ENCODE measurements at places on chromosomes 11 and 22.

DNA sequence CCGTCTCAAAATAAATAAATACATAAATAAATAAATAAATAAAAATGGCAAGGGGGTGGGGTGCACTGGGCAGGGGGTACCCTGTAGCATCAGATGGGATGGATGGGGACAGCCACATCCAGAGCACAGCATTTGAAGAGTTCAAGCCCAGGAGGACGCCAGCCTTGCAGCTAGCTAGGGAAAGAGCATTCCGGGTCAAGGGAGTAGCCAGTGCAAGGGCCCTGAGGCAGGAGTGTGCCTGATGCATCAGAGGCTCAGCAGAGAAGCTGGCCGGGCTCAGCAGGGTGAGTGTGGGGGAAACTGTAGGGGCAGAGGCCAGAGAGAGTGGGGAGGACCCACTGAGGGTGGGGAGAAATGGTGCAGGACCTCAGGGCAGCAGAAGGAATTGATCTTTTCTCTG is 23.7 kb upstream of the CCND1 start:
- H3K27me3 ChIP-seq, result peaks cover 15% of the 10 kb centered on the region
- H3K36me3 ChIP-seq, result no peaks in the 10 kb centered on the region
- no peak overlapping the region for H3K27ac ChIP-seq
- H3K4me3 ChIP-seq, result no peak overlapping the region

GRCh38 chr22:38131399-38131798 is 20.9 kb upstream of the BAIAP2L2 start:
- H3K27me3 ChIP-seq, result no peaks in the 10 kb centered on the region
- no peak overlapping the region for H3K4me3 ChIP-seq
- no peaks in the 10 kb centered on the region for H3K4me1 ChIP-seq

GRCh38 chr22:26673486-26673885 is 16.1 kb downstream of the MIAT start:
- H3K4me1 ChIP-seq, result peaks cover 89% of the 10 kb centered on the region
- no peak for DNase-seq
- H3K36me3 ChIP-seq, result no peaks in the 10 kb centered on the region
- H3K4me3 ChIP-seq, result peak overlapping the region; percentile 98
- H3K27me3 ChIP-seq, result no peaks in the 10 kb centered on the region

GRCh38 chr11:46760429-46761128 is 41.6 kb downstream of the F2 start:
- no peaks in the 10 kb centered on the region for H3K27me3 ChIP-seq
- no peaks in the 10 kb centered on the region for H3K4me1 ChIP-seq

GRCh38 chr11:67371911-67372320 is 1.5 kb downstream of the CLCF1 start:
- H3K4me3 ChIP-seq, result peak overlapping the region; percentile 70
- DNase-seq, result no peak
- peak overlapping the region; percentile 88 for H3K27ac ChIP-seq
- peaks cover 3% of the 10 kb centered on the region for H3K27me3 ChIP-seq
- H3K36me3 ChIP-seq, result no peaks in the 10 kb centered on the region

- no peak for DNase-seq
- H3K4me3 ChIP-seq, result peak overlapping the region; percentile 18
- H3K4me1 ChIP-seq, result peaks cover 13% of the 10 kb centered on the region
- no peak overlapping the region for H3K27ac ChIP-seq
Measured at GRCh38 chr11:59756558-59756840, 1.3 kb downstream of the STX3 start.

DNA sequence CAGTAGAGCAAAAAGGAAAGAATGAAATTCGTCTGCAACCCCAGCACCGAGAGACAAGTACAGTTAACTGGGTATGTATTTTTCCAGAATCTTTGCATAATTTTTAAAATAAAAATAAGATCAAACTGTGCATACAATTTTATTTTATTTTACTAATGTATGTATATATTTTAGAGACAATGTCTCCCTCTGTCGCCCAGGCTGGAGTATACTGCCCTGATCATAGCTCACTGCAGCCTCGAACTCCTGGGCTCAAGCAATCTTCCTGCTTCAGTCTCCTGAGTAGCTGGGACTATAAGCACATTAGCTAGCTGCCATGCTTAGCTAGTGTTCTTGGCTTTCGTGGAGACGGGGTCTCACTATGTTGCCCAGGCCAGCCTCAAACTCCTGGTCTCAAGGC is 18.8 kb upstream of the DRD2 start:
- H3K27ac ChIP-seq, result no peak overlapping the region
- H3K27me3 ChIP-seq, result peaks cover 21% of the 10 kb centered on the region
- no peaks in the 10 kb centered on the region for H3K4me1 ChIP-seq

GRCh38 chr11:122215244-122215992 is 99.4 kb upstream of the BLID start:
- no peaks in the 10 kb centered on the region for H3K4me1 ChIP-seq
- no peaks in the 10 kb centered on the region for H3K36me3 ChIP-seq
- DNase-seq, result no peak
- H3K4me3 ChIP-seq, result no peak overlapping the region
- peaks cover 1% of the 10 kb centered on the region for H3K27me3 ChIP-seq

DNA sequence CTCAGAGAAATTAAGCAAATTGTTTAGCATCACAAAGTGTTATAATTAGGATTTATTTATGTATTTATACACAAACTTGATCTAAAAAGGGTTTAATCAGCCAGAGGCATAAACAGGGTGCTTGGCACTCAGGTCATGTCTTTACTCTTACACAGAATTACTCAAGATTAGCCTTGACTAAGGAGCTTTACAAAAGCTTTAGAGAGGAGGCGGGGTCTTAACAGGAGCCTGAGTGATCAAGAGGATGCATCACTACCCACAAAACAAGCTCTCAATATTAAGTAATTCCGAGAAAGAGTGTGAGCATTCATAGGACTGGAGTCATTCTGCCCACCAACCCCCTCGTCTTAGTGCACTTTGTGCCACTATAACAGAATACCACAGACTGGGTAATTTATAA is 103.0 kb downstream of the SPATA19 start:
- H3K36me3 ChIP-seq, result no peaks in the 10 kb centered on the region
- peaks cover 10% of the 10 kb centered on the region for H3K27me3 ChIP-seq
- DNase-seq, result no peak
- no peak overlapping the region for H3K27ac ChIP-seq
- H3K4me1 ChIP-seq, result no peaks in the 10 kb centered on the region
- H3K4me3 ChIP-seq, result no peak overlapping the region

DNA sequence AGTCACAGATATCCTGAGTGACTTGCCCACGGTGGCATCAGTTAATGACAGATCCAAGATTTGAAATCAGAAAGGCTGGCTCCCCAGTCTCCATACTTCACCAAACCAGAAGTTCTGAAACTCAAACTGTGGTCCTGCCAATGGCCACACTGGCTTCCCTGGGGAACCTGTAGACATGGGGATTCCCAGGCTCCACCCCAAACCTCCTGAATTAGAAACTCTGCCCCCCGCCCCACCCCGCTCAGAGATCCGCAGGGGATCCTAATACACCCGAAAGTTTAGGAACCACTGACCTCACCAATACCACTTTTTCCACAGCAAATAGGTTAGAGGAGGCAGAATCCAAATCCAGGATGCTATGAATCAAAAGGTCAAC is 15.3 kb downstream of the RTN4RL2 start:
- no peaks in the 10 kb centered on the region for H3K27me3 ChIP-seq
- no peaks in the 10 kb centered on the region for H3K36me3 ChIP-seq
- DNase-seq, result no peak
- peak overlapping the region; percentile 76 for H3K4me3 ChIP-seq
- H3K27ac ChIP-seq, result peak overlapping the region; percentile 41
- H3K4me1 ChIP-seq, result peaks cover 39% of the 10 kb centered on the region

All from naive thymus-derived CD8-positive, alpha-beta T cell (primary cell).